ENCODE measurements at places on chromosomes 11 and 22. TPM values are rescaled to one million over a fixed set of nuclear protein-coding genes. Genes with fewer than 3 reads are reported as not detected.

DNA sequence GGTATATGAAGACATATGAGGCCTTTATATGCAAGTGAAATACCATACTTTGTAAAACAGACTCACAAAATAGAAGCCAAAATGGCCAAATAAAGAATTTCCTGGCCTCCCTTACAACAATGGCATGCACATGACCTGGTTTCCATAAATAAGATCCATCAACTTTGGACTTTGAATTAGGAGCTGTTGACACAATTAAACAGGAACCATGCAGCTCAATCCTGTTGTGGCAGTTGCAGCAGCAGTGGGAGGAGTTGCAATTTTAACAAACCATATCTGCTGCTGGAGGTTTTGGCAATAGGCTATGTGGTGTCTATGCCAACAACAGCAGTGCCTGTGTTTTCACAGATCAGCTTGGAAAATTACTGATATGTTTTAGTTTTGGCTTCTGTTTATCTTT, 818.6 kb downstream of the FAM181B start:
- DNase-seq: no peak
- no peaks in the 10 kb centered on the region for H3K27me3 ChIP-seq
- H3K36me3 ChIP-seq: no peaks in the 10 kb centered on the region
- no peaks in the 10 kb centered on the region for H3K4me1 ChIP-seq

- peak overlapping the region; percentile 21 for H3K4me3 ChIP-seq
- peak; percentile 64 for DNase-seq
- H3K27ac ChIP-seq: peak overlapping the region; percentile 52
- H3K36me3 ChIP-seq: no peaks in the 10 kb centered on the region
- no peaks in the 10 kb centered on the region for H3K4me1 ChIP-seq
These were observed 121.3 kb downstream of the APOL5 start for GRCh38 chr22:35838855-35839576.

DNA sequence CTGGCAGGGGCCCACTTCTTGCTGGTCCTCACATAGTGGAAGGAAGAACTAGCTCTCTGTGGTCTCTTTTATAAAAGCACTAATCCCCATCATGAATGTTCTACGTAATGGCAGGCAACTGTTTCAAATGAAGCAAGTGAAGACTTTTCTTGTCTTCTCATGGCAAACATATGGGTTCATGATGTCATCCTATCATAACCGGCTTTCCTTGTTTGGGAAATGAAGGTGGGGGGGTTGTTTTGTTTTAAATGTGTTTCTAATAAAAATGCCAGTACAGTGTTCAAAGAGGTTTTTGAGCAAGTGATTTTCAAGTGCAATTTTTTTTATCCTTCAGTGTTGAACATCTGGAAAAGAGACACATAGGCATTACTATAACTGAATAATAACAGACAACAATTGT, 33.4 kb downstream of the REXO2 start:
- H3K27me3 ChIP-seq: no peaks in the 10 kb centered on the region
- H3K36me3 ChIP-seq: no peaks in the 10 kb centered on the region
- no peaks in the 10 kb centered on the region for H3K4me1 ChIP-seq

DNA sequence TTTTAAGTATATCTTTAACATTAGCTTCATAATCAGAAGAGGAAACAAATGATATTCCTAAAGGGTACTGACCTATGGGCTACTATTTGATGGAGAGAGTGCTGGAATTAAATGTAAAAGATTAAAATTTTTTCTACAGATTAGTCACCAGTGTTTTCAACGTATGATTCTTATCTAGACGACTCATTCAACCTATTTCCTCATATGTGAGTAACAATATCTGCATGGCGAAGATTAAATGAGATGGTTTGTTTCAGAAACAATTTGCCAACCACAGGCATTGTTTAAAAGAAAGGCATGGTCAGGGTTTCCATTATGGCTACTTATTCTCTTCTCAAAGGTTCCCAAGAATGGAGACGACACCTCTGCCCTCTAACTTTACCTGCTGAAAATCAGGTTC, 20.4 kb downstream of the OR56B4 start:
- no peaks in the 10 kb centered on the region for H3K36me3 ChIP-seq
- no peak overlapping the region for H3K27ac ChIP-seq
- no peaks in the 10 kb centered on the region for H3K4me1 ChIP-seq
- no peaks in the 10 kb centered on the region for H3K27me3 ChIP-seq

GRCh38 chr11:109034339-109034696, 369.4 kb downstream of the DDX10 start:
- no peaks in the 10 kb centered on the region for H3K36me3 ChIP-seq
- no peaks in the 10 kb centered on the region for H3K27me3 ChIP-seq
- no peak overlapping the region for H3K27ac ChIP-seq
- no peak overlapping the region for H3K4me3 ChIP-seq

- H3K36me3 ChIP-seq: no peaks in the 10 kb centered on the region
- H3K27me3 ChIP-seq: no peaks in the 10 kb centered on the region
- no peak for DNase-seq
- H3K4me1 ChIP-seq: no peaks in the 10 kb centered on the region
- H3K27ac ChIP-seq: no peak overlapping the region
These were observed 27.1 kb downstream of the PDGFD start for GRCh38 chr11:104136861-104137260.

GRCh38 chr11:31500560-31500959, 8.9 kb downstream of the IMMP1L start:
- H3K27me3 ChIP-seq: no peaks in the 10 kb centered on the region
- no peak overlapping the region for H3K27ac ChIP-seq
- no peak for DNase-seq
- no peak overlapping the region for H3K4me3 ChIP-seq
- H3K4me1 ChIP-seq: no peaks in the 10 kb centered on the region

DNA sequence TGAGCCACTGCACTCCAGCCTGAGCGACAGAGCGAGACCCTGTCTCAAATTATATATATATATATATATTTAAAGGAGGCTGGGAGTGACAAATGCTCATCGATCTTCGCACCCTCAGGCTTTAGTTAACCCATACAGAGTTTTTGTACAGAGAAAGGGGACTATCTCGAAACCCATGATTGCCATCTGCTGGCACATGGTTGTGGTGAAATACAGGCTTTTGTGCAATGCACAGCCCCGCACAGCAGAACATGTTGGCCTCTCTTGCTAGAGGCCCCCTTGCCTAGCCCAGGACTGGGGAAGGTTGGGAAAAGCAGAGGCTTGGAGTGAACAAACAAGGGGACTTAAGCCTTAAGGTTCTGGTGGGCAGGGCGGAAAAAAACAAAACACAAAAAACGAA, 3.6 kb downstream of the MYBPC3 start:
- no peak overlapping the region for H3K4me3 ChIP-seq
- no peaks in the 10 kb centered on the region for H3K27me3 ChIP-seq
- DNase-seq: no peak
- no peak overlapping the region for H3K27ac ChIP-seq
- H3K36me3 ChIP-seq: no peaks in the 10 kb centered on the region

DNA sequence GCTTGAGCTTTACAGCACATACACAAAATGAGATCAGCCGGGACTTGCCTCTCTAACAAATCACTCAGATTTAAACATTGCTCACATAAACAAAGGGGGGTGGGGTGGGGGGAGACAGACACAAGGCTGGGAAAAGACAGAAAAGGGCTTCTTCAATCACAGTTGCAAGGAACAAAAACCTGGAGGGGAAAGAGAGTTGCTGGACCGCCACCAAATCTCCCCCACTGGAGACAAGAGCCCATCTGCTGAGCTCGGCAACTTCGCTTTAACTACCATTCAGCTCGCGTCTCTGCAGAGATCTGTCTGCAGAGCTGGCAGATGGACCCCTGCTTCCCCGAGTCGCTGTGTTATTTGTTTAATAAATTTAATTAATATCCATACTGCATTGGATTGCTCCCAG, 165.0 kb downstream of the RCN1 start:
- H3K36me3 ChIP-seq: no peaks in the 10 kb centered on the region
- no peak overlapping the region for H3K4me3 ChIP-seq
- no peak overlapping the region for H3K27ac ChIP-seq
- DNase-seq: no peak
- no peaks in the 10 kb centered on the region for H3K27me3 ChIP-seq
- H3K4me1 ChIP-seq: no peaks in the 10 kb centered on the region

FIBIN gene
- 0.25 TPM for total RNA-seq

NCAM1 gene
- total RNA-seq: 2.3 TPM

NXPE1 gene
- 217 TPM for total RNA-seq

GRCh38 chr11:80255021-80255420, 814.2 kb upstream of the TENM4 start:
- H3K27ac ChIP-seq: no peak overlapping the region
- no peak overlapping the region for H3K4me3 ChIP-seq
- no peaks in the 10 kb centered on the region for H3K27me3 ChIP-seq
- no peak for DNase-seq
- no peaks in the 10 kb centered on the region for H3K4me1 ChIP-seq
- H3K36me3 ChIP-seq: no peaks in the 10 kb centered on the region

DNA sequence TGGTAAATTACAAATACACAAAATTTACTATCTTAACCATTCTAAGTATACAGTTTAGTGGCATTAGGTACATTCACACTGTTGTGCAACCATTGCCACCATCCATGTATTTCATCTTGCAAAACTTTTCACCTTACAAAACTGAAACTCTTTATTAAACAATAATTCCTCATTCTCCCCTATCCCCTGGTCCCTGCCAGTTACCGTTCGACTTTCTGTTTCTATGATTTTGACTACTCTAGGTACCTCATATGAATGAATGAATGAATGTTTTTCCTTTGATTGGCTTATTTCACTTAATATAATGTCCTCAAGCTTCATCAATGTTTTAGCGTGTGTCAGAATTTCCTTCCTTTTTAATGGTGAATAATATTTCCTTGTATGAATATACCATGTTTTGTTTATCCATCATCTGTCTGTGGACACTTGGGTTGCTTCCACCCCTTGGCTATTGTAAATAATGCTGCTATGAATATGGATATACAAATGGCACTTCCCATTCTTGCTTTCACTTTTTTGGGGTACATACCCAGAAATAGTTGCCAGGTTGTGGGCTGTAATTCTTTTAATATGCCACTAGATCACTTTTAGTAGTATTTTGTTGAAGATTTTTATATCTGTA, 93.0 kb downstream of the UVRAG start:
- no peaks in the 10 kb centered on the region for H3K36me3 ChIP-seq
- H3K27ac ChIP-seq: no peak overlapping the region
- no peak for DNase-seq
- H3K4me1 ChIP-seq: no peaks in the 10 kb centered on the region
- H3K27me3 ChIP-seq: no peaks in the 10 kb centered on the region

- no peaks in the 10 kb centered on the region for H3K4me1 ChIP-seq
- H3K4me3 ChIP-seq: no peak overlapping the region
- H3K36me3 ChIP-seq: no peaks in the 10 kb centered on the region
- H3K27me3 ChIP-seq: no peaks in the 10 kb centered on the region
- H3K27ac ChIP-seq: no peak overlapping the region
These were observed 151.3 kb downstream of the CEP164 start for GRCh38 chr11:117478926-117479325.

- no peak overlapping the region for H3K27ac ChIP-seq
- no peaks in the 10 kb centered on the region for H3K4me1 ChIP-seq
- no peaks in the 10 kb centered on the region for H3K36me3 ChIP-seq
- H3K27me3 ChIP-seq: no peaks in the 10 kb centered on the region
- H3K4me3 ChIP-seq: no peak overlapping the region
These were observed 72.6 kb downstream of the ISX start for GRCh38 chr22:35138521-35138920.

DDIAS gene
- total RNA-seq: 2.5 TPM

KCNJ11 gene
- 2.9 TPM for total RNA-seq

DNA sequence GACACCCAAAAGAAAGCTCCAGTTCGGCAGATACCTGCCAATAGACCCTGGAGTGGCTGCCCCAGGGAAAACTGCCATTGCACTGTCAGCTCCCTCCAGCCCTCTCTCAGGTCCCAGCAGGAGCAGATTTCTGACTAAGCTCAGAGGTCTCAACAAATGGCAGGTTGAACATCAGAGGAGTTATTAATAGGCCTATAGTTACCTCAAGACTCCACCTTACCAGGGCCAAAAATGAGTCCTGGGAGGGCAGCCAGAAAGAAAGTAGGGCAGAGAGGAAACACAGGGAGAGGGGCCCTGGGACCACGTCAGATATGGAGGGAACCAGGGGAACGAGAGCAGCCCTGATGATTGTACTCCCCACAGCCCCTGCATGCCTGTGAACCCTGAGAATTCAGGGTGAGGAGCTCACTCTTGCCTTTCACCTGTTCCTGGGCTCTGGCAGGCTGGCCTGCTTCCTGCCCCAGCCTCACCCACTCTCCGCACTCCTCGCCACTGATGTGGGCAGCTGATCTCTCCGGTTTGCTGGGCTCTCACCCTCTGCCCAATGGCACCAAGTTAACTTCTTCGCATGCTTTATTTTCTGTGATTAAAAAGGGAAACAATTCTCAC, 4.3 kb upstream of the RGL4 start:
- H3K4me1 ChIP-seq: no peaks in the 10 kb centered on the region
- H3K27me3 ChIP-seq: no peaks in the 10 kb centered on the region

DNA sequence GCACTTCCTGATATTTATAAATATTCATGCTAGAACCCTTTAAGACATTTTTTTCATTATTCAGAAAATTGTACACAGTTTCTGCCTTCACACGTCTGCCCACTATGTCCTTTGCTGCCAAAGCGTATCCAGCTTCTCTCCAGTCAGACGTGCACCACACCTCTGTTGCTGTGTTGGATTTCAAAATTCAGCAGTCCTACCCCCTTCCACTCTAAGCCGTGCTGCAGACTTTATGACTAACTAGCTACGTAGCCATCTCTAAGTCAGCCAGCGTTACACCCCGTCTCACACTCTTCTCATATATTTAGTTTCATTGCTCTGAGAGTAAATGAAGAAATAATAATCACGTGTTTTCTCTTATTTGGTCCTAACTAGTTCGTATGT, 28.2 kb upstream of the OPCML start:
- no peak overlapping the region for H3K4me3 ChIP-seq
- H3K27ac ChIP-seq: no peak overlapping the region
- no peak for DNase-seq
- H3K4me1 ChIP-seq: no peaks in the 10 kb centered on the region

GRCh38 chr11:126332221-126332711, 23.2 kb upstream of the ST3GAL4 start:
- no peaks in the 10 kb centered on the region for H3K27me3 ChIP-seq
- H3K36me3 ChIP-seq: no peaks in the 10 kb centered on the region
- no peak overlapping the region for H3K4me3 ChIP-seq
- DNase-seq: peak; percentile 54
- H3K27ac ChIP-seq: no peak overlapping the region

Measured in colonic mucosa (tissue), 4 donors.